ENCODE measurements at places on chromosomes 3 and 15.

DNA sequence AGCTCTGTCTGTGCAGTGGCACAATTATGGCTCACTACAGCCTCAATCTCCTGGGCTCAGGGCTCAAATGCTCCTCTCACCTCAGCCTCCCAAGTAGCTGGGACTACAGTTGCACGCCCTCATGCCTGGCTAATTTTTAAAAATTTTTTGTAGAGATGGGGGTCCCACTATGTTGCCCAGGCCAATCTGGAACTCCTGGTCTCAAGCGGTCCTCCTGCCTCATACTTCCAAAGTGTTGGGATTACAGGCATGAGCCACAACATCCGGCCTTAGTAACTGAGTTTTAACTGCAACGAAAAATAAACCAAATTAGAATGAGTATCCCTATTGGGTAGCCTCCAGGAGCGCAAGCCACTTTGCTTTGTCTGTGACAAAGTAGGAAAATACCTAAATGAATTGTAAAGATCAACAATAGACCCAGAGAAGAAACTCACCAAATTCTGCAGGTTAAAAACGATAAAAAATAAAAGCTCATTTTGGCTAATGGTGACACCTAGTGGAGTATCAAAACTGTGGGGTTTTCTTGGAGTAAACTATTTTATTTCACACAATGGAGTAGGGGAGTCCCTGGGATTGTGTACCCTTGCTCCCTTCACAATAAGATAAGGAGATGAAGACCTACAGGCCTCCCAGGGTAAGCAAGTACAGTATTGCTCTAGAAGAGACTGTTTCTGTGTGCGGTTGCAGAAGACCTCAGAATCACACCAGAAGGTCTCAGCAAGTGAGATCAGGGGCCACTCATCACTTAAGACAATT, 21.0 kb upstream of the CA12 start:
- no peak for DNase-seq

DNA sequence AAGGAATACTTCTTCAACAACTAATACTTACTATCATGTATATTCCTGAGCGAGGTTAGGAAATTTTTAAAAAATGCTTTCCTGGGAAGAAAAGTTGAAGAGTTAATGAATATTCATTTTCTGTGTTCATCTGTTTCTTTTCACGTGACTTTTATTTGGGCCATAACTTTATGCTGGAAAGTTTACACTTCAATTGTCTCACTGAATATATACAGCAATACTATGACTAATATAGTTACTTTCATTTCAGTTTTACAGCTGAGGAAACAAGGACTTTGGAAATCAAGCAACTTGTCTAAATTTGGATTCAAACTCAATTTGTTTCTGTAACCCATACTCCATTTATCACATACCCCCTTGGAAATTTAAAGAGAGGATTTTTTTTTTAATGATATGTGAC, 894.2 kb downstream of the ROBO1 start:
- no peak for DNase-seq

- DNase-seq: no peak
These were observed 53.8 kb downstream of the FAM174B start for GRCh38 chr15:92601592-92602266.

- no peak for DNase-seq
These were observed 1.1 kb downstream of the MITF start for GRCh38 chr3:69740103-69741021.

DNA sequence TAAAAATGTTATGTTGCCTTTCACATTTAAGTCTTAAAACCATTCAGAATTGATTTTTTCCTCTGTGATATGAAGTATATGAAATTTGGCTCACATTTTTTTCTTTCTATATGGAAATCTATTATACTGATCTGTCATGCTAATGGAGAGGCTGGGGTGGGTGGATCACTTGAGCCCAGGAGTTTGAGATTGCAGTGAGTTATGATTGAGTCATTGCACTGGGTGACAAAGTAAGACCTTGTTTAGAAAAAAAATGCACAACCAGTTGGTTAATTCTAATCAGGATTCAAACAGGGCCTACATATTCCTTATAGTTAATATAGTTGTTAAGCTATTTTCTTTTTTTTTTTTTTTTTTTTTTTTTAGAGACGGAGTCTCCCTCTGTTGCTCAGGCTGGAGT, 230.5 kb downstream of the MFSD1 start:
- DNase-seq: no peak

GRCh38 chr3:124993466-124993865, 58.9 kb upstream of the MUC13 start:
- DNase-seq: no peak

- no peak for DNase-seq
These were observed 9.8 kb upstream of the SLC9C1 start for GRCh38 chr3:112303764-112304325.

GRCh38 chr15:33091983-33092693, 102.4 kb downstream of the FMN1 start:
- no peak for DNase-seq

DNA sequence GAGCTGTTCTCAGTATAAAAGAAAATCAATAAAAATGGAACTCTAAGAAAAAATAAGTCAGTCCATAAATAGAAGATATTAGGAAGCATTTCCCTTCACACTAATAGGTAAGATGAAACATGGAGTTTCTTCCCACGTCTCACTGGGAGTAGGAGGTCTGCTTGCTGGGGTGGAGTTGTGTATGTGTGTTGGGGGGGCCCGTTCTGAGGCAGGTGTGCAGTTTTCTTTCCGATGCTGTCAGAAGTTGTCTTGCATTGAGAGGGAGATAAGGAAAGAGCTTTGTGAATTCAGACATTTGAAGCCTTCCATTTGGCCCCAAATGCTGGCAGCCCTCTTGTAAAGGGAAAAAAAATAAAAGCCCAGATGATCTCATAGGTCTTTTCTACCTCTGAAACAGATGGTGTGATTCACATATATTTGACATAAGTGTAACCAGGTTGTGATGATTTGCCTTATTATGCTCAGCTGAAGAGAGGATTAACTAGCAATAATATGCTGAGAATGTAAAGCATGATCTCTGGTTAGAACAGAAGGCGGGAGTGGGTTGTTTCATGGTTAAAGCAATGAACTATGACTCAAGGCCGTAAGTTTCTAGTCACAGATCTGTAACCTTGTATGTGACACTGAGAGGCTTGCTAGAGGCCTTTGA, 8.8 kb downstream of the RASGRP1 start:
- DNase-seq: no peak

DNA sequence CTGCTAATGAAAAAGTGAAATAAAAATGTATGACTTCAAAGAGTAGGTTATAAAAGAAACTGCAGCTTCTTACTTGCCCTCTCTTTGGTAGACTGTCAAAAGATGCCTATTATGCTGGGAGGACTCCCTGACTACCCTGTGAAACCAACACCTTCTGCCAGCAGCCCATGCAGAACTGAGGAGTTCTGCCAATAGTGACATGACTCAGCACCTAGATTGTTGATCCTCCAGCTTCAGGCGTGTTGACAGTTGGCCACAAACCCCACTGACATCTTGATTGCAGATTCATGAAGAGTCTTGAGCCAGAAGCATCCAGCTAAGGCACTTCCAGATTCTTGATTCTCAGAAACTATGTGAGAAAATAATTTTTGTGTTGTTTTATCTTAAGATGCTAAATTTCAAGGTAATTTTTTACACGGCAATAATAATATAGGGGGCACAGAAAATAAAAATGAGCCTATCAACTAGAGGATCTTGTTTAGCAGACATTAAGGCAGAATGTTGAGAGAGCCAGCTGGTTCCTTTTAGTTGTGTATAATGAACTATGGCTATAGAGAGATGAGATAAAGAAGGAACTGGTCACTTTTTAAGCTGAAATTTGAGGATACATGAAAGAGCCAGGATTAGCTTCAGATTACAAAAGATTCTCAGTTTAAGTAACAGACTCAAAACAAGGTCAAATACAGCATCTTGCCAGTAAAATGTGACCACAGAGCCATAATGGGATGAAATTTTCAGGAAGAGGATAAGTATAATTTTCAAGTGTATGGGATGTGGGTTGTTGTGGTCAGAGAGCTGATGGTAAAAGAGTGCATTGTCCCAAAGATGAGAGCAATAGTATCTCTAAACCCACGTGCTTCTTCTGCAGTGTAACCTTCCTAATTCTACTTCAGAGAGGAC, 588.7 kb upstream of the CBLB start:
- no peak for DNase-seq

DNA sequence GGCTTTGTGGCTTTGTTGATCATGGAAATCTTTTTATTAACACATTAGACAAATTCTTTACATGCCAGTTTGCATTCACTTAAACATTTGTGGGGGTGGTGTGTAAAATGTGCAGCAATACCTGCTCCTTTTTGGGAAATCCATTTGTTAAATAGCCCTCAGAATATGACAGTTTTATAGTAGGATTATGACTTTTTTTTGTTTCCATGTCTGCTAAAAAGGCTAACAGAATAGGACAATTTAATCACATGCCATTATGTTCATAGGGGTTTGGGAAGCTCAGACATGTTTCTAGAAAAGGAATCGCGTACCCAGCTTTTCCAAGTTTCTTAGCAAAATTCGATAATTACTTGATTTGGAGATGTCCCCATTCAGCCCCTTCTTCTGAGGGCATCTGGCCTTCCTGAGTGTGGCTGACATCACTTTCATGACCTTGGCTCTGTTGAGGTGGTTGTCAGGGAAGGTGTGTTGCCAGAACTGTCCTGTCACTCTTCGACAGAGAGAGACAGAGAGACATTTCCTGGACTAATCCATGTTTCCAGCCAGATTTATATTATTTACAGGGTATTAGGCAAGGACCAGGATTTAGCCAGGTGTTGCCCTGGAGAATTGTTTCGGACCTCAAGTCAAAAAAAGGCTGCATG, 126.4 kb downstream of the PTPRG start:
- no peak for DNase-seq

- DNase-seq: no peak
These were observed 751.7 kb upstream of the GOLIM4 start for GRCh38 chr3:168847291-168847883.

DNA sequence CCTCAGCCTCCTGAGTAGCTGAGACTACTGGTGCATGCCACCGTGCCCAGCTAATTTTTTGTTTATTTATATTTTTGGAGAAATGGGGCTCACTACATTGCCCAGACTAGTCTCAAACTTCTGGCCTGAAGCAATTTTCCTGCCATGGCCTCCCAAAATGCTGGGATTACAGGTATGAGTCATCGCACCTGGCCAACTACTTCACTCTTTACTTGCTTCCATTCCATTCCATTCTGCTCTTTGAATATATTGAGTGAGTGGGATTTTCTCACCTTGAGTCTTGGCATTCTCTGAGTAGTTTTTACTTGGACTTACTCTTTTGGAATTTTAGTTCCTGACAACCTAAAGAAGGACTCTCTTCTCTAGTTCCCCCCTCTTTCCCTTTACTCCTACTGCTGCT, 93.8 kb upstream of the UNC13C start:
- DNase-seq: no peak

DNA sequence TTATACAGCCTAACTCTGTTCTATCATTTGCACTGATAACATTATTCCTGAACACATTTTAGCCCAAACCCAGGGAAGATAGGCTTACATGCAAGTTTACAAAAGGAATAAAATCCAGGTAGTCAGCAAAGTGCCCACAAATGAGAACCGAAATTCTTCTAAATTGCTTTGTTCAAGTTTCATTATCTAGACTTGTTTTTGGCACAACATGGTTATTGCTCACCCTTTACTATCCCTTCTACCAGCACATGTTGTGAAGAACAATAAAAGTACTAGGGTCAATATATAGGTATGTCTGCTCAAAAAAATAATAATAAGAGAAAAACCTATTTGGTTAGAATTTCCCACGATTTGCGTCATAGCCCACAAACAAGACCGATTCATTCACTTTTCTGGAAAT, 430.5 kb downstream of the FGF12 start:
- DNase-seq: no peak

DNA sequence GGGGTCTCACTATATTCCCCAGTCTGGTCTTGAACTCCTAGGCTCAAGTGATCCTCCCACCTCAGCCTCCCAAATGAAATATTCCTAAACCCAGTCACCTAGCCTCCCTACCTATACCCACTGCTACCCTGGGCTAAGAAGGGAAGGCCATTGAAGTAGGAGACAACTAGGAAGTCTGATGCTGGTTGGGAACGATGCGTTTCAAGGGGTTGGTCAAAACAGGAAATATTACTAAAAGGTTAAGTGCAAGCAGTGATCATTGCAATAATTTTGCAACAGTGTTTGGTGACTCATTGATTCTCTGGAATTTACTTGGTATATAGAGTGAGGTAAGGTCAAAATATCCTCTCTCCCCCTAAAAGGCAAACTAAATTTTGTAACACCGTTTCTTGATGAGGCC, 4.6 kb upstream of the UQCRC1 start:
- DNase-seq: no peak

DNA sequence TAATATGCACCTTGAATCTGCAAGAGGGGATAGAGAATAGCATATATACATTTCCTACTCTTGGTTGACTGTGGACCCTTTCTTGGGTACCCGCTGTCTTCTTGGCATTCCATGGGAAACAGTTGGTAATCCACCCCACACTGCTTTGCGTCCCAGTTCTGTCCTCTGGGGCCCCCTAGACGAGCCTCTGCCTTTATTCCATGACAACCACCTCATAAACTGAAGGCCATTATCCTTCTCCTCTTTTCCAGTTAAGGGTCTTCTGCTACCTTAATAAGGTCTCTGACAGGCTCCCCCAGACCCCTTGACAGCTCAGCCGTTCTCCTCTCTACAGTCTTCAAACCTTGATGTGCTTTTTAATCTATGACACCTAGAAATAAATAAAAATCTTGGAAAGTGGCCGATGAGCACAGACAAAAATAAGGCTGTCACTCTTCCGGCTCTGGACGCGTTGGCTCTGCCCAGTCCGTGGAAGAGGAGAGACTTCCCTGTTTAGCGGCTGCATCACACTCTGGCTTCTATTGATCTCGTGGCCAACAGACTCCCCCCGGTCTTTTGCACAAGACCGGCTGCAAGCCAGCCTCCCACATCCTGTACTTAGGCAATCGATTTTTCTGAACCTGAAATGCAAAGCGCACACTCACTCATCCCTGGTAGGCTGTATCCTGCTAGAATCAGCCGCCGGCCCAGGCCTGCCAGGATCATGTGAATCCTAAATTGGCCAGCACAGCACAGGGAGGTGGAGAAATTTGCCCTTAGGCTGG, 251.0 kb upstream of the TLE3 start:
- no peak for DNase-seq

GRCh38 chr3:169394316-169394715, 269.2 kb downstream of the MECOM start:
- DNase-seq: no peak

DNA sequence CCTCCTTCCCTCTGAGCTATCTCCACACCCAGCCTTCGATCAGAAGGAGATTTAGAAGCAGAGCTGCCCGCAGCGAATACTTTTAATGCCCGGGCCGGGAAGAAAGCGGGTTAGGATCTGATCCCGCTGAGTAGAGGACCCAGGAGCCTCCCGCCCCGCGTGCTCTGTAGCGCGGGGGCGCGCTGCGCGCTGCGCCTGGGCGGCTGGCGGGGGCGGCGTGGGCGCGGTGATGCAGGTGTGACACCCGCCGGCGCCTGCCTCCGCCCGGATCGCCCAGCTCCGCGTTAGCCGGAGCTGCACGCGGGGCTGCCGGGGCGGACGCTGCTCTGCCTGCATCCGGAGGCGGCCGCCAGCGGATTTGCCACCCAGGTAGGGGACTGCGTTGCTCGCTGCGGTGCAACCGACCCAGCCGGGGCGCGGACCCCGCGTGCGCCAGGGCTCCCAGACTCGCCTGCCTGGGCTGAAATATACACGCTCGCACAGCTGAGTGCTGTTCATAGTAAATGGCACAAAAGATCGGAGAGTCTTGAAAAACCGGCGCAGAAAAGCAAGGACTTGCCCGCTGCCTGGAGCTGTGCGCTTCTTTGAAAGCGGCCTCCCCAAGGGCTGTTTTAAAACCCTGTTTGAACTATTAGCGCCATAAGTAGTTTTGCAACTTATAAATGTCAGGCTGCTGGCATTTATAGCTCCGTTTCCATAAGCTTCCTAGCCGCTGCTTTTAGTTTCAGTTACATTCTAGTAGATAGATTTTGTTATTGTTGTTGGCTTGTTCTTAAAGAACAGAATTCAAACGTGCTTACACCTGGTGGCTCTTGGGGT, at the start of gene SV2B:
Gene SV2B (plus strand): TSS at position 263 of the 819 bp plus-strand sequence. CDS start 126,007 bp downstream, outside the sequence.
- peak; percentile 16 for DNase-seq

All from activated gamma-delta T cell (primary cell).